Naive B cell (primary cell): ENCODE measurements at places on chromosomes 6 and 20. TPM values are rescaled to one million over a fixed set of nuclear protein-coding genes. Genes with fewer than 3 reads are reported as not detected.

Gene IPCEF1
- polyA plus RNA-seq, result 0.13 TPM

GRCh38 chr6:89183294-89183693, 33.9 kb downstream of the GABRR1 start:
- no peak for DNase-seq

DNA sequence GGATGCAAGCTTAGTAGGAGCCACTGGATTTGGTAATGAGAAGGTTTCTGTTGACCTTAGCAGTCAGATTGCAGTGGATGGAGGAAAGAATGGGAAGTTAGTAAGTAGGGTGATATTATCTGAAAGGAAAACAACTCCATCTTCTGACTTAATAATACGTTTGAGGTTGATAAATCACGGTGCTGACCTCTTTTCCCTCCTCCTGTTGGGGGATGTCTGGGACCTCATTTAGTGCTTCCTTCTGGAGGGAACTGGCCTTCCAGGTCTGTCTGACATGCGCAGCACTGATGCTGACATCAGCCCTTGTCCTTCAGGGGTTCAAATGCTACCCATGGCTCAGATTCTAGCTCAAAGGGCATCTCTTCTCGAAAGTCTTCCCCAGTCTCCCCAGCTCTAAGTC, 48.2 kb upstream of the AKAP12 start:
- DNase-seq, result no peak

DNA sequence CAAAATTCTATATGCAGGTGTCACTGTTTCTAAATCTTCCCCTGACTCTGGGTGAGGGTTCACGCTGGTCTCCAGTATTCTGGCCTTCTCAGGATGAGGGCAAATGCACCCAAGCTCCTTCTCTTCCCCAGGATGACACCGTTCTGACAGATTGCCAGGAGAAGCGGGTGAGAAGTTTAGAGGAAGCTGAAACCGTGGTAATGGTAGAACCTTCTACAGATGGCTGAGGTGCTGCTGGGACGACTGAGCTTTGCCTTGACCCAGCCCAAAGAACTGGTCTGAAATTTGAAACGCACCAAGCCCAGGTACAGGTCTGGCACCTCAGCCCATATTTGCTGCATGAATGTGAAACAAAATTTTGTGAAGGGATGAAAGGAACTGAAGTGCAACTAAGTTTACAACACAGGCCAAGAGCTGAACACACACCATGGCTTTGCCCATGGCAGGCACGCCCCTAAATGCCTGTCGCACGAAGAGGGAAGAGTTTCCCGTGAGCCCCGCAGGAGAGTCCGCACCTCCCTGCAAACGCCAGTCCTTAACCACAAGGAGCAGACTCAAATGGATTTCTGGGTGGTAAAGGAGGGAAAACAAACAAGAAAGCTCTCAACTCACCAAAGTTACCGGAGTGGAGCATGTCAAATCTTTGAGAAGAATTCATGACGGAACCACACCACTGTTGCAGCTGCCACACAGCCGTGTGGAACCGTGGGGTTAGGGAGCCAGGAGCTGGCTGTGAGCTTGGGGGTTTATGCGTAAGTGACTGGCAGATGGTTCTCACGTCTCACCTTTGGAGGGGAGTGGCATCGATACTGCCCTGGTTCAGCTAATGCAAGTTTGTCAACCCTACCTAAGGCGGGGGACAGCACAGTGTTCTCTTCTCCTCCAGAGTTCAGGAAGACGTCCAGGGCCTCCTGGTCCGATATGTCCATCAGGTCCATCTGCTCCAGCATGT, 138.9 kb downstream of the DTNBP1 start:
- DNase-seq, result no peak

DNA sequence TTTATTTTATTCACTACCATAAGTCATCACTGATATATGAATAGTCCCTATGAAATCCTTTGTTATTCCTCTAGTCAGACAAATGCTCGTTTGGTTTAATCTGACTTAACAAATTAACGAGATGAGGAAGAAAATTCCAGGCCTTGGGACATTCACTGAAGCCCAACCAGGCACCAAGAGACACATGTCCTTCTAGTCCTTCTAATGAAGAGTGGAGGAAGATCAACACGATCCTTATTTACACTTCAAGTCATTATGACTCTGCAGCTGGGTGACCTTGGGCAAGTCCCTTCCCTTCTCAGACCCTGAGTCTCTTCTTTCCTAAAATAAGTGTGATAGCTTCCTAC, 117.5 kb downstream of the CEBPB start:
- DNase-seq, result no peak

DNA sequence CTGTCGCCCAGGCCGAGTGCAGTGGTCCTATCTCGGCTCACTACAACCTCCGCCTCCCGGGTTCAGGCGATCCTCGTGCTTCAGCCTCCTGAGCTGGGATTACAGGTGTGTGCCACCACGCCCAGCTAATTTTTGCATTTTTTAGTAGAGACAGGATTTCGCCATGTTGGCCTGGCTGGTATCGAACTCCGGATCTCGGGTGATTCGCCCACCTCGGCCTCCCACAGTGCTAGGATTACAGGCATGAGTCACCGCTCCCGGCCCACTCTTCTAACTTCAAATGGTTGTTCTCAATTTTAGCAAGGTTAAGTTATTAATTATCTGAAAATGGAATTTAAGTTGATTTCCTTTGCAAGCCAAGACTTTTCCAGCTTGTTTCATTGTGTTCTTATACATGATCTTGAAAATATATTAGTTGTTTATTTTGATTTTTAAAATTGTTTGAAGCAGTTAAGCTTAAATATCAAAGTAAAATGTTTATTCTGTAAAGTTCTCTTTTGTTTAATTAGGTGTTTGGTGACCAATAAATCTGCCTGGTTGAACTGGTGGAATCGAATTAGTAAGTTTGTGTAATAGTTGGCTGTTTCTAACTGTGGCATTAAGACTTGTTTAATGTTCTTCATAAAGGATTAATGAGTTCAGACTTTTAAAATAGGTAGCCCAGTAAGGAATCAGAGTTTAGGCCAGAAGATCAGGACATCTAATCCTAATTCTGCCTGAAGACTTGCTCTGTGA, 2.3 kb downstream of the PM20D2 start:
- DNase-seq, result no peak

GRCh38 chr6:132511831-132512220, 1.1 kb downstream of the STX7 start:
- DNase-seq, result no peak

GRCh38 chr20:57301026-57301425, 28.6 kb upstream of the SPO11 start:
- DNase-seq, result no peak
